ENCODE measurements at places on chromosomes 3 and 15.

DNA sequence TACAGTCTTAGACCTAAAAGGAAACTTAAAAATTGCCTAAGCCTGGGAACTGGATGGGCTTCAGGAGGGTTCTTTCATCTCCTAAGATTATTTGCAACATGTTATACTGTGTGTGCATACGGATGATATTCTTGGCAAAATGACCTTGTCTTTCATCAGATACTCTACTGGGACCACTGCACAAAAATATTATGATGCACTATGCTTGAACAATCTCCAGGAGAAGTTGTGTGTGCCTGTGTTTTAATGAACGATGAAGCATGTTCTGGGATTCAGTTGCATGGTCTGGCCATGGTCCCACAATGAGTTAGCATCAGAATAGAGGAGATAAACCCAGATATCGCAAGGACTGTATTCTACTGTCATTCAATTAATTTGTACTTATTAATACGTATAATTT lies 68.7 kb downstream of the GAP43 start:
- no peak for DNase-seq

DNA sequence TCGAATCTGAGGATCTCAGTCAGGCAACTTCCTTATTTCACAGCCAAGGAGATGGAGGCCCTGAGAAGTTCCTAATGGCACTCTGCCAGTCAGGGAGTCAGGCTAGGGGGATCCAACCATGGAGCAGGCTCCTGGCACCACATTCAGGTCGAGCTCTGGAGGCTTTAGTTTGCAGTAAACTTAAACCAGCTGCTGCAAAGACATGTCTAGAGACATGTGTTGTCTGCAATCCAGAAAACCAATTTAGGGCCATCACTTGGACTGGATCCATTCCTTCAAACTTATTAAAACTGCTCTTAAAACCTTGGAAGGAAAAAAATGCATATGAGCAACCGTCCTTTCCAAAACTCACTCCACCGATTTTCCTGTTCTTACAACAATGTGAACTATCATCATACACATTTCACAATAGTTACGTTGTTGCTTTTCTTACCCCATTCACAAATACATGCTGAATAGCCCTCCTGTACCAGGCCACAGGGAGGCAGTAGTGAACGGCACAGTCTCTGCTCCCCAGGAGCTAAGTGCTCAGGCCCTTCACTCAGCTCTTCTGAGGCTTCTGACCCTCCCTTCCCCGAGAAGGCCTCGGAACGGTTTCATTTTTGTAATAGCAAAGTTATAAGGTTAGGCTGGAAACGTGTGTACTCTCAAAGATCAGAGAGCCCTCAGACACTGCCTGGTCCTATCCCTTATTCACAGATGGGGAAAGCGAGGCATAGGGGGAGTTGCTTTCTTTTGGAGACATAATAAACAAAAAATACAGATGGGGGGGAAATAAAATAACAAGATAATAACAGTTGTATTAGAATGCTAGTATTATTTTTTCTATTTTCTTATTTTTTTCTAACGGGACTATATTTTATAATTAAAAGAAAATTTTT lies 20.1 kb downstream of the RFT1 start:
- DNase-seq, result no peak

DNA sequence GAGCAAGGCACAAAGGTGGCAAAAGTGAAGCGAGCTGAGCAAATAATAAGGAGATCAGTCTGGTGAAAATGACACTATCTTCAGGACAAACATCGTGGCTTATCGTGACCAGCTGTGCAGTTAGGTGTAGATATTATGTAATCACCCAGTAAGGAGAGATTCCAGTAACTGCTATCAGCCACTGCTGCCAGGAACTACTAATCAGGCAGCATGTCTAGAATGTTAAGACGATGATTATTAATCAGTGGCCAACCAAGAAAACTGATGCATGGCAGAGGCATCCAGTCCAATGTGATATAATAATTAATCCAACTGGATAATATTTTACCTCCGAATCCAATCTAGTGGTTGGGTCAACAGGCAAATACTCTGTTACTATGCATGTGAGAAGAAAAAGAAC lies 252.7 kb upstream of the ZPLD1 start:
- no peak for DNase-seq

DNA sequence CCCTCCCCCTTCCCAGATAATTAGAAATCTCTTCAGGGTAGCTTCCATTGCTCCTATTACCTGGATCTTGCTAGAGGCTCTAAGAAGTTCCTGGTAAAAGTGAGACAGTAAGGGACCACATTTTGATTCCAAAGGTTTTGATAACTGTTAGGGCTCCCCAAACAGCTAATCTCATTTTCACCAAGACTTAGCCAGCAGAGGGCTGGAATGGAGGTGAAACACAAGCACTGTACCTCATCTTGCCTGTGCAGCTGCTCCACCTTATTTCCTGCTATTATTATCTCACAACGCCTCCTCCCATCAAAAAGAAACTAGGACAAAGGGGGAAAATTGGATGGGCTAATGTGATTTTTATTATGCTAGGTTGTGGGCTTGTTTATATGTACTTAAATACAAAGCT lies 7.3 kb downstream of the SETD5 start:
- no peak for DNase-seq

- no peak for DNase-seq
These were observed 28.3 kb downstream of the CMSS1 start for GRCh38 chr3:99845999-99846398.

GRCh38 chr3:53812434-53812833 lies 33.8 kb downstream of the CHDH start:
- no peak for DNase-seq

GRCh38 chr3:73695841-73696240 lies 71.1 kb upstream of the PDZRN3 start:
- DNase-seq, result no peak

GRCh38 chr3:83514130-83514914 lies 1444.5 kb upstream of the CADM2 start:
- DNase-seq, result no peak

- DNase-seq, result no peak
These were observed 241.1 kb downstream of the ZNF621 start for GRCh38 chr3:40765884-40766283.

DNA sequence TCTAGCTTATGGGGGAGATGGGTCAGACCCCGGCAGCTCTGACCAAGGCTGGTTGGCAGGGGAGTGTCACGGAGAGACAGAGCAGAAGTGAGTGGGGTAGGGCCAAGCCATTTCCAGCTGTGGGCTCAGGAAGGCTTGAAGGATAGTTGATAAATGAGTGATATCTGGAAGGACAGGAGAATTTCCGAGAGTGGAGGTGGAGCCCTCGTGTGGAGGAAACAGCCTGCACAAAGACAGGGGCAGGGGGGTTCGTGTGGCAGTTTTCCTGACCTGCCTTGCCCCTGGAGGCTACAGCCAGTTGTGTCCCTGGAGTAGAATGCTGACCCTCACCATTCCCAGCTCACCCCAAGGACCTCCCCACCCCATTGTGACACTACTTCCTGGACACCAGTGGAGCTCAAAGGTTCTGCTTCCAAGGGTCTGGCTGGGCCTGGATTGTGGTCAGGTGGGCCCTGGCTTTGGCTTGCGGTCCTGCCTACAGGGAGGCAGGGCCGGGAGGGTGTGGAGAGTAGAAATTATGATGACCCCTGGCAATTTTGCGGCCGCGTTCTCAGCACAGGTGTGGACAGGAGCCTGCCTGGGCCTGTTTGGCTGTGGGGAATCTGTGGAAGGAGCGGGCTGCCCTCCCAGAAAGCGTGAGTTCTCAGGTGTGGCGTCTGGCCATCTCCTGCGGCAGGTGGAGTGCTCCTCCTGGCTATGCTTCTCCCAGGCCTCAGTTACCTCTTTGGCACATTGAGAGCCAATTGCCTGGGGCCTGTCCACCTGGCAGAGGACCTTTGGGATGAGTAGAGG lies at the start of gene SLC22A14:
Gene SLC22A14, plus strand, starts transcription at position 400 of the 792 bp plus-strand sequence. CDS start 23,733 bp downstream, outside the sequence.
- no peak for DNase-seq

DNA sequence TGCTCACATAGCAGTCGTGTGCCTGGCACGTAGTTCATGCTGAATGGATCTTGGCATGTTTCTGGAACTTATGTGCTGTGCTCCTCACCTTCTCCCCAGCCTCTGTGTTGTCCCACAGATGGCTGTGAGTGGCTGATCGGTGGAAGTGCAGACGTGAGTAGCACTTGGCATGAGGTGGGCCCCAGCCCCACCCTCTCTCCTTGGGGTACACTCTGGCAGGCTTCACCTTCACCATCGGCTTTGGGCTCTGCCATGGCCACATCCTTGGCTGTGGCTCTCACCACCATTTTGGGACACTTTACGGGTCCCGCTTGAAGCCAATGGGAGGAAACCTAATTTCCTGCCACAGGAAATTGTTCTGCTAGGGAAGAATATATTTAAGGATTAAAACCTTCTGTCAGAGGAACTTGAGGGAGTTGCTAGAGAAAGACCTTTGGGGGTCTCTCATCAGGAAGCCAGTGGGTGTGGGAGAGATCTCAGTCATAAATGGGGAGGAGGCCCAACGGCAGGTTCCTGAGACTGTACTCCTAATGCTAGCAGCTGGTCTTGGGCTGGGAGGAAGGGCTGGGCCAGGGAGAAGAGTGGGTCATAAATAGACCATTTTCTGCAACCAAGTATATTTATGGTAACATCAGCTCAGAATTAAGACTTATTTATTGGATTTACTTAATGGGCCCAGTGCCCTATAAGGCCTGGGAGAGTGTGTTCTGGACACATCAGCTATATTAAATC lies 92.3 kb downstream of the SMAD3 start:
- DNase-seq, result no peak

- no peak for DNase-seq
These were observed 36.8 kb downstream of the TRANK1 start for GRCh38 chr3:36907911-36908646.

GRCh38 chr15:73161546-73161945 lies 109.3 kb downstream of the NEO1 start:
- DNase-seq, result no peak

- DNase-seq, result no peak
These were observed 394.0 kb downstream of the LRTM1 start for GRCh38 chr3:54533856-54534255.

- DNase-seq, result no peak
These were observed 32.8 kb downstream of the SLC30A4 start for GRCh38 chr15:45489690-45490238.

DNA sequence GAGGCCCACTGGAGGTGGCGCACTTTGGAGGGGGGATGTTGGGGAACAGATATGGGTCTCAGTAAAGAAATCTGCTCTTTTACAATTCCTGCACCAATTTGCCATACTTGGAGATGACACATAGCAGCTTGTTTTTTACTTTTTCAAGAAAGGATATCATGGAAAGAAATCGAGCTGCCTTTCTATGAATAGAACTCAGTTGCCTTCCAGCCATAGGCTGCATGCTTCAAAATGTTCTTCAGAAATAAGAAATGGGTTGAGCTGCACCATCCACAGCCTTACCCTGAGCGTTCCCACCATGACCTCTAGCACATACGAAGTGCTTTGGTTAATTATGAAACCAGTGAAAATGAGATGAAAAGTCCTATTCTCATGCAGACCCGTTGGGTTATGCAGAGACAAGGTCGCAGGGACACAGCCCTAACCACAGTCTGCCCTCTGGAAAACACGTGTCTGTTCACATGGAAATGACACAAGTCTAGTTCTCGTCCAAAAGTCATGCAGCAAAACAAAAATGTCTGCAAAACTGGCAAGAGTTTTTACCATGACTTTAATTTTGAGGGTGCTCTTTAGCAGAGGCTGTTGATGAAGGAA lies 36.3 kb downstream of the NGRN start:
- no peak for DNase-seq

DNA sequence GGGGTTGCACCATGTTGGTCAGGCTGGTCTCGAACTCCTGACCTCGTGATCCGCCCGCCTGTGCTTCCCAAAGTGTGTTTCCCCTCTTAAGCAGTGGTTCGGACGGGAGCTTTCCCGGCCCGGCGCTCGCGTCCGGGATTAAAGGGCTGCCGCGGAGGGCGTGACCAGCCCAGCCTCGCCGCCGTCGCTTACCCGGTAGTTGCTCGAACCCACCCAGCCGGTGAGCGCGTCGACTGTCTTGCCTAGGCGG lies 513 bp downstream of the CLASP2 start:
- no peak for DNase-seq

GRCh38 chr3:192494174-192494573 lies 233.2 kb downstream of the FGF12 start:
- no peak for DNase-seq

- DNase-seq, result no peak
These were observed 64.8 kb downstream of the FBN1 start for GRCh38 chr15:48580736-48581135.

GRCh38 chr3:126782536-126782935 lies 78.5 kb downstream of the CHCHD6 start:
- no peak for DNase-seq

DNA sequence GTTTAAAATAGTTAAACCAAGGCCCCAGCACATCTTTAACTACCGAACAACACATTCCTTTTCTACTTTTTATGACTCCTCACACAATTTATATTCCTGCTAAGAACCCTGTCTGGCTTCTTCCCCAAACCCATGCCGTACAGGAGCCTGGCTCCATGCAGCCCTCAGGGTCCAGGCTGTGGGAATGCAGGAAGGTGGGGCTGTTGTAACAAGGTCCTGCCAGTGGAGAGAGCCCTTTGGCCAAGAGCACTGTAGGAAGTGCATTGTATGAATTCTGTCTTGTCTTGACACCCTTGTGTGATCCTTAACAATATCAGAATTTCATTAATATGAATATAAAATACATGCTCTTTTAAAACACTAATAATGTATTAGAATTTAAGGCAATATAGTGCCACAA lies 563.8 kb downstream of the TBL1XR1 start:
- DNase-seq, result no peak

DNA sequence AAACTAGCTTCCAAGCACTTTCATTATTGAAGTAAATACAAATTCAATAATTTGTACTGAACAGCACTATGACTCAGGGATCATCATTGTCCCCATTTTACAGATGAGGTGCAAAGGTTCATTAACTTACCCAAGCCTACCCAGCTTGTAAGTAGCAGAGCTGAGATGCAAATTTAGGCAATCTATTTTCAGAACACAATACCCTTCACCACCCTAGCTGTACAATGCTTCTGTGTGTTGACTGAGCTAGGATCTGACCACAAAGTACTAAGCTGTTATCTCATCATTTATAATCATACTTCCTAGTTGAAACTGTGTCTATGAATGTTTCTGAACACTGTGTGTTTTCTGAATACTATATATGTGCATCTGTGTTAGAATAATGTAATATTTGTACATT lies 3.2 kb upstream of the ILDR1 start:
- DNase-seq, result no peak

GRCh38 chr15:78906316-78906620 lies 33.6 kb downstream of the MORF4L1 start:
- no peak for DNase-seq

- DNase-seq, result no peak
These were observed 1.1 kb downstream of the FAM240A start for GRCh38 chr3:46613313-46614005.

GRCh38 chr3:39378957-39379777 lies 4.0 kb upstream of the SLC25A38 start:
- DNase-seq, result no peak

- no peak for DNase-seq
These were observed 70.4 kb downstream of the RBPMS2 start for GRCh38 chr15:64705006-64705405.

GRCh38 chr15:65940618-65940909 lies 71.3 kb downstream of the RAB11A start:
- no peak for DNase-seq

DNA sequence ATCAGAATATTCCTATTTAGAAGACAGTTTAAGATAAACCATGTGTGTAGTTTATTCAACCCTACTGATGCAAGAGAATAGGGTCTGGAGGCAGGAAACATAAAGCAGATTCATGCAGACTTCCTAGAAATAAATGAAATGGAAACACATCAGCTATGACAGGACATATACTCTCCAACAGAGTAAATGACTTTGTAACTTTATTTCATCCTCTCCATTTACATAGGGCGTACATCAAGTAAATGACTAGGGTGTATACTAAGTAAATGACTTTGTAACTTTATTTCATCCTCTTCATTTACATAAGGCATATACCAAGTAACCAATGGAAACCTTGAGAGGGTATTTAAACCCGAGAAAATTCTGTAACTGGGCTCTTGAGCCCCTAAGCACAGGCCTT lies 17.6 kb upstream of the SRPRB start:
- no peak for DNase-seq

Data from NCI-H187 treated with DMSO at 0.1 percent for 48 hours (cell line).